Osteoblast (primary cell): ENCODE measurements at places on chromosomes 5 and 9. TPM values are rescaled to one million over a fixed set of nuclear protein-coding genes. Genes with fewer than 3 reads are reported as not detected.

DNA sequence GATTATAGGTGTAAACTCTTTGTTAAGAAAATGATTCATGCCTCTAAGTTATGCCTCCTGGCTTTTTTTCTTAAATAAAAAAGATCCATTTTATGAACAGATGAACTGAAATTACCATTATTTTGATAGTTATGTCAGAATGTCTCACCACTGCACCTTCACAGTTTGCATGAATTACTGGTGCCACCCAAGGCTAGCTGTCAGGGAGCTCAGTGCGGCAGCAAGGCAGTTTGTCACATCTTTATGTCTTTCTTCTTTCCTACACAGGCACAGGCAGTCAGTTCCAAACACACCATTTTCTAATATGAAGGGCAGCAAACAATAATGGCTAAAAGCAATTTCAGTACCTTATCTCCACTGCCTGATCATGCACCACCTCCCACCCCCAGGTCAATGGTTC, 147.7 kb downstream of the SREK1 start:
- H3K4me1 ChIP-seq: no peaks in the 10 kb centered on the region
- peaks cover 3% of the 10 kb centered on the region for H3K27me3 ChIP-seq
- no peaks in the 10 kb centered on the region for H3K36me3 ChIP-seq
- H3K27ac ChIP-seq: no peak overlapping the region

DNA sequence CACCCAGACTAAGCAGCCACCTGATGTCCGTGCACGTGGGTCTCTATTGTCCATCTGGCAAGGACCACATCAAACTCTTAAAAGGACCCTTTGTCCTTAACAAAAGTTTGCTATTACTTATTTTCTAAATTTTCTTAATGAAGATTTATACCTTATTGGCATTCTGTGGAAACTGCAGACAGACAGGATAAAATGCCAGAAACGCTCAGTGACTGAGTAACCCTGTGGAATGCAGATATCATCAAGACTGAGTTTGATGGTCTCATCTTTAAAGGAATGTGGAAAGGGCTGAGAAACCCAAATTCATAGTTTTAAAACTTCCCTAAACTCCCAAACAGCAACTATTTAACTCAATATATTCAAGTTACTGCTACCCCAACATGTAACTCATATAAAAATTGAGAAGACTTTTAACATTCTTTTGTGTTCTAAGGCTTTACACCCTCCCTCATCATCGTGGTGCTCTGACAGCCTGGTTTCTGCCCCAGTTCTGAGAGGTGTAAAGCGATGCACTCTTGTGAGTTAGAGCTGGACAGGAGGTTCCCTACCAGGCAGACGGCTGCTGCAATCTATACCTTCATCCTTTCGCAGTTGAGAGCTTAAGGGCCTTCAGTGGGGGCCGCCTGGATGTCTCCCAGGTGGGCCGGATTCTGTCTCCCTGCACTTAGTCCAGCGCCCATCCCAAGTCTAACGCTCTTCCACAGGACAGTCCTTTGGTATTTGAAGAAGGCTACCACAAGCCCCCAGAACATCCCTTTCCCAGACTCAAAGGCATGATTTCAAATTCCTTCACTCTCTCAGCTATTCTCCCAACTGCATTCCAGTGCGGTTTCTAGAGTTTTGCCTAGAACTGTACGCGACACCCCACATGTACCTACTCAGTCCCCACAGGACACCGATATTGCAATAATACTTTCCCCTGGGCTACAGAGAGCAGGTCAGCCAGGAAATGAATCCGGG, 68.9 kb downstream of the DAP start:
- H3K4me3 ChIP-seq: peak overlapping the region; percentile 18
- H3K27me3 ChIP-seq: no peaks in the 10 kb centered on the region
- DNase-seq: peak; percentile 76
- H3K36me3 ChIP-seq: no peaks in the 10 kb centered on the region
- peak overlapping the region; percentile 90 for H3K27ac ChIP-seq
- H3K4me1 ChIP-seq: peaks cover 55% of the 10 kb centered on the region

- no peaks in the 10 kb centered on the region for H3K27me3 ChIP-seq
- H3K36me3 ChIP-seq: no peaks in the 10 kb centered on the region
- H3K27ac ChIP-seq: no peak overlapping the region
- H3K4me3 ChIP-seq: no peak overlapping the region
These were observed 50.9 kb upstream of the CEMIP2 start for GRCh38 chr9:71819115-71819739.

Gene SNX18
- 69.0 and 86.5 TPM in 2 replicates for total RNA-seq

DNA sequence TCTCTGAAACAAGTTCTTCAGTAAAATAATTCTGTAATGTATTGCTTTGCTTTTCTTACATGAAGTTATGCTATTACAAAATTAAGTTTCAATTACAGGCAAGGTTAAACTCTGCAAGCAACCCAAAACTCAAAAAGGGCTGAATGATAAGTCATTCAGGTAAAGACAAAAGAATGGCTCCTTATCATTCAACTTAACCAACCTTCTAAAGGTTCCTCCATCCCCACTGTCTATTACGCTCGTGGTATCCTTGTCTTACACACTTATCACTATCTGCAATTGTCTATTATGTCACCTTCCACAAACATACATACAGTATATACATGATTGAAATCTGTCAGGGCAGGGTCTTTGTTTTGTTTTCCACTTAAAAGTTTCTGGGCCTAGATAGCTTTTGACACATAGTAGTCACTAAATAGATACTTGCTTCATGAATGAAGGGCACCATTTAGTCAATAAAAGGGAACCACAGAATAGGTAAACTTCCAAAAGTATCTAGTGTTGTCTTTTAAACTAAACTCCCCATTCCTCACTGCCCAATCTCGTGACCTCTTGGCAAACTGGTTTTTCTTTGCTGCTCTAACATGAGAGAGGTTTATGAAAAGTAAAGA, 6.9 kb downstream of the RPL37 start:
- no peak for DNase-seq
- peaks cover 17% of the 10 kb centered on the region for H3K4me1 ChIP-seq
- H3K4me3 ChIP-seq: no peak overlapping the region
- H3K27ac ChIP-seq: peak overlapping the region; percentile 23

DNA sequence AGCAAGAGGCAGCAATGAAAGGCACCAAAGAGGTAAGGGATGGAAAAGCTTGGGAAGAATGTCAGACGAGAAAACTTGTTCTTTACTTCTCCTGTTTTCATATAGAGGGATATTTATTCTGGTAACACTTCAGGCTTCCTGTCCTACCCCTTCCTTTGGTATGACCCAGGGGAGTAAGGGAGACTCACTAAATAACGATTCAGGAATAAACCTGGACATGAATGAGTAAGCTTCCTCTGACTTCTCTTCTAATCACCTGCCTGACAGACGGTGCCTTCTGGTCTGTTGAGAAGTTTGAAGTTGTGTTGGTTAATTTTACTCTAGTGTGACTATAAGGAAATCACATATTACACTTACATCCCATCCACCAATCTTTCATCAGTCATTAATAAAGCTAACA, 461.2 kb downstream of the CDH12 start:
- DNase-seq: no peak
- no peaks in the 10 kb centered on the region for H3K36me3 ChIP-seq
- H3K4me1 ChIP-seq: no peaks in the 10 kb centered on the region

GRCh38 chr5:147796556-147797308, 14.2 kb upstream of the JAKMIP2 start:
- no peaks in the 10 kb centered on the region for H3K27me3 ChIP-seq
- H3K36me3 ChIP-seq: no peaks in the 10 kb centered on the region
- no peaks in the 10 kb centered on the region for H3K4me1 ChIP-seq
- no peak overlapping the region for H3K27ac ChIP-seq
- no peak for DNase-seq

Gene HTR1A
- not detected in 2 replicates for total RNA-seq

GRCh38 chr5:75670577-75670976, 46.7 kb downstream of the POC5 start:
- peaks cover 7% of the 10 kb centered on the region for H3K4me1 ChIP-seq
- no peak overlapping the region for H3K4me3 ChIP-seq
- no peaks in the 10 kb centered on the region for H3K27me3 ChIP-seq
- H3K36me3 ChIP-seq: no peaks in the 10 kb centered on the region

Gene IFNB1
- total RNA-seq: not detected in 2 replicates

DNA sequence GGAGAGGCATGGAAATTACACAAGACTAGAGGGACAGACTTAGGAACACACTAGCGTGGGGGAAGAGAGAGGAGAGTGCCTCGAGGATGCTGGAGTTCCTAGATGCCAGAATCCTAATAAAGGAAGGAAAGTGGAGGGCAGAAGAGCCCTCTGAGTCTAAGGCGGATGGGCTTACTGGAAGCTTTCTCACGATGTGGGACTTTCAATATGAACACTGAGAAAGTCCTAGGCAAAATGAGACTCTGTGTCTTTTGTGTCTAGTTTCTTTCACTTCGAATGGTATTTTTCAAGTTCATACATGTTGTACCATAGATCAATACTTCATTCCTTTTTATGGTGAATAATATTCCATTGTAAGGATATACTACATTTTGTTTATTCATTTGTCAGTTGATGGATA, 239.4 kb downstream of the NSG2 start:
- H3K4me3 ChIP-seq: no peak overlapping the region
- no peak overlapping the region for H3K27ac ChIP-seq
- no peak for DNase-seq
- no peaks in the 10 kb centered on the region for H3K36me3 ChIP-seq
- H3K27me3 ChIP-seq: no peaks in the 10 kb centered on the region
- no peaks in the 10 kb centered on the region for H3K4me1 ChIP-seq

DNA sequence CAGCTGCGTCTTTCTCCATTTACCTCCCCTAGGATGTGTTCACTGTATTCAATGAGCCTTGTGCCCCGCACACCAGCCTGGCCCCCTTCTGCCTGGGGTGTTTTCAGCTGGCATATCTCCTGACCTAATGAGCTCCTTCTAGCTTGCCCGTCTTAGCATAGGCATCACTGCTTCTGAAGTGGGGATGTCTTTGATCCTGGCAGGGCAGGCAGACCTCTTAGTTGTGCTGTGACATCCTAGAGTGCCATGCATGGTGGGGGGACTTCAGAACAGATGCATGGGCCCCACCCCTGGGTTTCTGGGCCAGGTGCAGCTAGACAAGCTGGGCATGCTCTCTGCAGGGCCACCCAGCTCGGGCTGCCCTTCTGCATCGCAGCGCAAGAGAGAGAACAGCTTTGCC, 172.7 kb downstream of the GADD45G start:
- no peak overlapping the region for H3K27ac ChIP-seq
- H3K27me3 ChIP-seq: no peaks in the 10 kb centered on the region
- no peaks in the 10 kb centered on the region for H3K4me1 ChIP-seq
- H3K36me3 ChIP-seq: no peaks in the 10 kb centered on the region
- no peak for DNase-seq

GRCh38 chr5:16615741-16616535, 859 bp downstream of the RETREG1 start:
- peaks cover 42% of the 10 kb centered on the region for H3K27me3 ChIP-seq
- no peak overlapping the region for H3K27ac ChIP-seq
- peak overlapping the region; percentile 63 for H3K4me3 ChIP-seq
- peaks cover 3% of the 10 kb centered on the region for H3K4me1 ChIP-seq
- peak; percentile 72 for DNase-seq
- H3K36me3 ChIP-seq: no peaks in the 10 kb centered on the region

- peaks cover 8% of the 10 kb centered on the region for H3K27me3 ChIP-seq
- H3K27ac ChIP-seq: no peak overlapping the region
- no peak overlapping the region for H3K4me3 ChIP-seq
- H3K36me3 ChIP-seq: no peaks in the 10 kb centered on the region
- DNase-seq: no peak
These were observed 292.5 kb downstream of the PARP8 start for GRCh38 chr5:50958852-50959457.

DNA sequence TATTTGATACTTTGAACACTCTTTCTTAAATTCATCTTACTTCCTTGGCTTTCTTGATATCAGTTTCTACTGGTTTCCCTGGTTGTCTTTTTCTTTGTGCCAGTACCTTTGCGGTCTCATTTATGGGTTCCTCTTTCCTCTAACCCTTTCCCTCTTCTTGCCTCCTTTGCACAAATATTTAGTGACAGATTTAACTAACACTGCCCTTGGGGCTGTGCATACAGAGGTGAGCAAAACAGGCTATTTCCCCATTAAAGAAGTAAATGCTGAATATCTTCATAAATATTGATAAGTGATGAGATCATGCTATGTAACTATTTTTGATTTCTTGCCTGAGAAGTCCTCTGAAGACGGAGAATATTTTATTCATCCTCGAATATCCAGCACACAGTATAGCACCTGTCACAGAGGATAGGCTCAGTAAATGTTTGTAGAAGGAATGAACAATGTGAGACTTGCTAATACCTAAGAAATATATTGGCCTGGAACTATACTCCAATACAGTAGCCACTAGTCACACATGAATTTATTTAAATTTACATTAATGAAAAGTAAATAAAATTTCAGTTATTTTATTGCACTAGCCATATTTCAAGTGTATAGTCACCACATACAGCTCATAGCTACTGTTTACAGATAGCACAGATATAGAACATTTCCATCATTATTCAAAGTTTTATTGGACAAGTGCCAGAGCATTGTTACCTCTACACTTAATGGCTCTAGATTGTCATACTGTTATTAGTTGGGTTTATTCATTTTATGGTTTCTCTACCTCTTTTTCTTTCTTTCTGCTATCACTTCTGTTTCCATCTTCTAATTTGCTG, 90.4 kb downstream of the RIC1 start:
- peaks cover 26% of the 10 kb centered on the region for H3K4me1 ChIP-seq
- peak overlapping the region; percentile 21 for H3K27ac ChIP-seq
- H3K36me3 ChIP-seq: peaks cover 14% of the 10 kb centered on the region
- H3K4me3 ChIP-seq: no peak overlapping the region

DNA sequence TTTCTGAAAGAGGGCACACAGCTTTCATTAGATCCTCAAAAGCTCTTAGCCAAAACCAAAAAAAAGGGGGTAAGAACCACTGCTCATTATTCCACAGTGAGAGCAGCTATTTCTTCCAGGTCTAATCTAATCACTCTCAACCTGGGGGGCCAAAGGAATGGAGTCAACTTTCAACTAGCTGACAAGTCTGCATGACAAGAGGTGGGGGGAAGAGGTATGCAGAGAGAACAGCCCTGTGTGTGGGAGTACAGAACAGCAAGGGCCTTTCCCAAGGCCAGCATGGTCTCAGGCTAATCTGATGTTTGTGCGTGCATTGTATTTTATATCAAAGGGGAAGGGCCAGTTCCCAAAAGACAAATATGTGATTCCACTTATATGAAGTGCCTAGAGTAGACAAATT, 36.9 kb upstream of the PIP5K1B start:
- H3K27ac ChIP-seq: no peak overlapping the region
- H3K36me3 ChIP-seq: no peaks in the 10 kb centered on the region
- no peak for DNase-seq
- H3K27me3 ChIP-seq: no peaks in the 10 kb centered on the region
- no peak overlapping the region for H3K4me3 ChIP-seq
- no peaks in the 10 kb centered on the region for H3K4me1 ChIP-seq

Gene ZNF483
- total RNA-seq: 5.9 and 6.2 TPM in 2 replicates

Gene TLE4
- 49.2 and 62.2 TPM in 2 replicates for total RNA-seq

GRCh38 chr5:131436081-131436480, 172.2 kb downstream of the CDC42SE2 start:
- no peak for DNase-seq
- no peaks in the 10 kb centered on the region for H3K27me3 ChIP-seq
- H3K27ac ChIP-seq: no peak overlapping the region
- peaks cover 13% of the 10 kb centered on the region for H3K36me3 ChIP-seq
- H3K4me1 ChIP-seq: no peaks in the 10 kb centered on the region
- no peak overlapping the region for H3K4me3 ChIP-seq

Gene UNC5A
- total RNA-seq: not detected in 2 replicates
